Activated CD8-positive, alpha-beta T cell treated with anti-CD3 and anti-CD28 coated beads for 36 hours (primary cell): ENCODE measurements at places on chromosomes 3 and 15. TPM values are rescaled to one million over a fixed set of nuclear protein-coding genes. Genes with fewer than 3 reads are reported as not detected.

Gene OSTN
- not detected for total RNA-seq

Gene CYP1A2
- not detected for total RNA-seq

Gene ZPLD1
- total RNA-seq = not detected

Gene OCA2
- not detected for total RNA-seq

Gene FOXB1
- 0.13 TPM for total RNA-seq

Gene AMOTL2
- not detected for total RNA-seq

Gene ZDHHC23
- 2.7 TPM for total RNA-seq

Gene BCHE
- total RNA-seq = not detected

Gene SERINC4
- total RNA-seq = 0.09 TPM

Gene ARRDC4
- total RNA-seq = 0.94 TPM

Gene ACAD11
- 22.3 TPM for total RNA-seq

Gene STARD9
- 4.8 TPM for total RNA-seq

Gene LRTM1
- not detected for total RNA-seq

Gene BFSP2
- total RNA-seq = 0.51 TPM

Gene ILDR1
- not detected for total RNA-seq

Gene RYK
- total RNA-seq = 19.8 TPM

Gene CD86
- 0.43 TPM for total RNA-seq
